ENCODE measurements at places on chromosomes 1 and 21. TPM values are rescaled to one million over a fixed set of nuclear protein-coding genes. Genes with fewer than 3 reads are reported as not detected.

IL19 gene
- polyA plus RNA-seq: not detected

TMEM35B gene
- 17.6 TPM for polyA plus RNA-seq

TLR5 gene
- 4.1 TPM for polyA plus RNA-seq

ACKR1 gene
- polyA plus RNA-seq: 0.94 TPM

NCMAP gene
- polyA plus RNA-seq: not detected

ELAPOR1 gene
- 4.2 TPM for polyA plus RNA-seq

GRHL3 gene
- 0.05 TPM for polyA plus RNA-seq

RGS16 gene
- polyA plus RNA-seq: 8.8 TPM

LEMD1 gene
- not detected for polyA plus RNA-seq

SPRR2E gene
- polyA plus RNA-seq: not detected

CDC7 gene
- polyA plus RNA-seq: 10.3 TPM

MAP3K21 gene
- polyA plus RNA-seq: 0.19 TPM

TMOD4 gene
- polyA plus RNA-seq: 23.6 TPM

AIM2 gene
- polyA plus RNA-seq: 0.37 TPM

NTMT2 gene
- 2.6 TPM for polyA plus RNA-seq

SLC9C2 gene
- 0.36 TPM for polyA plus RNA-seq

STUM gene
- 7.2 TPM for polyA plus RNA-seq

GNAT2 gene
- polyA plus RNA-seq: not detected

ERICH3 gene
- 0.19 TPM for polyA plus RNA-seq

S100A3 gene
- polyA plus RNA-seq: 0.68 TPM

KRTAP7-1 gene
- polyA plus RNA-seq: not detected

DHRS3 gene
- 17.9 TPM for polyA plus RNA-seq

AZIN2 gene
- polyA plus RNA-seq: 6.0 TPM

KCNE2 gene
- polyA plus RNA-seq: 0.35 TPM

BARHL2 gene
- not detected for polyA plus RNA-seq

MX2 gene
- polyA plus RNA-seq: 0.72 TPM

IPP gene
- 19.1 TPM for polyA plus RNA-seq

ATP8B2 gene
- polyA plus RNA-seq: 21.8 TPM

TCHH gene
- 0.05 TPM for polyA plus RNA-seq

PERM1 gene
- 2.1 TPM for polyA plus RNA-seq

PGM1 gene
- 63.1 TPM for polyA plus RNA-seq

Measured in muscle of leg (tissue), 16 donors.